ENCODE measurements at places on chromosomes 13 and 19.

DNA sequence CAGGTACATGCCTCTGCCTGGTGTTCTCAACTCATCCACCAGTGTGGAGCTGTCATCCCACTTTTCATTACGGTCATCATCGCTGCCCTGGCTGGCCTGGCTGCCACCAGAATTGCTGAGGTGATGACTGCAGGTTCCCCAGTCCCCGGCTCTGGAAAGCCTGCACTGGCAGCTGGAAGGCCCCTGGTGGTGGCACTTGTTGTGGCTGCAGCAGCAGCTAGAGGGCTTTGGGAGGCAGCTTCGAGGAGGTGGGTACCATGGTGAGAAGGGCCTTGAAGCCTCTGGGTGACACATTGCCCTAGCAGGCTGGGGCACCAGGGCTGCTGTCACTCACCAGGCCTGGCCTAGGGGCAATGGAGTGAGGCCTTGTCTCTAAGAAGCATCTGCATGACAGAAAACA is 25.3 kb upstream of the ZNF14 start:
- no peak for DNase-seq

GRCh38 chr13:75895168-75895567 is 259.0 kb downstream of the LMO7 start:
- no peak for DNase-seq

DNA sequence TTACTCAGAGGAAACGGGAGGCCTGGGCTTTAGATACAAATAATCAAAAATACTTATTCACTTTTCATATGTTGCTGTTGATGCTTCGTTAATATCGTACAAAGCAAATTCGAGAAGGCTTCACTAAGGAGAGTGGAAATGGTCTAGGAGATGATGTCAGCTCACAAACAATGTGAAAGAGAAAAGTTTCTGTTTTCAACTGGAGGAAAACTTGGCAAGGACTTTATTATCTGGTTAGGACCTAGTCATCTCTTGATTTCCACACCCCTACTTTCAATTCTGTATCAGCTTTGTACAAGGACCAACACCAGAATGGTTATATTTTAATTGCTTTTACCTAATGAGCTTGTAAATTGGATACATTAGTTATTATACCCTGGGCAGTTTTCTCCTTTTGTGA is 88.0 kb downstream of the SLC10A2 start:
- DNase-seq = no peak

- no peak for DNase-seq
Observed at GRCh38 chr19:48137411-48137810, 26.8 kb upstream of the PLA2G4C start.

DNA sequence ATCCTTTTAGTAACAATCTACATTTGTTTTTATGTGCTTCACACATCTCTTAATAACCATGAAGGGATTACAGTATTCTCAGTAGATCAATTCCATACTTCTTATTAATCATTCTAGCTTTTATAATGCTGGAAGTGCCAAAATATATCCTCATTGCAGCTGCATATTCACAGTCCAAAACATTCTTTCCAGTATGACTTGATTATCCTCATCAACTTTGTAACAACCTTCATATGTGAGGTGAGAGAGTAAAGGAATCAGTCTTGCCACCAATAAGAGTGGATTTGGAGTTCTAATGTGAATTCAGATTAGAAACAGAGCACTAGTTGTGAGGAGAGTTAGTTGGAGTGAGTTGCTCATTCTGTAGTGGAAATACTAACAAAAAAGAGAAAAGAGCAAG is 208.0 kb upstream of the SPRY2 start:
- no peak for DNase-seq

- no peak for DNase-seq
Observed at GRCh38 chr13:73109969-73110368, 51.2 kb downstream of the KLF5 start.

- DNase-seq = peak; percentile 100
Observed at GRCh38 chr19:5903624-5904351, at the start of gene NDUFA11. Gene NDUFA11, minus strand, starts transcription at chr19:5903790. Its CDS starts 82 bp downstream, at chr19:5903708.

DNA sequence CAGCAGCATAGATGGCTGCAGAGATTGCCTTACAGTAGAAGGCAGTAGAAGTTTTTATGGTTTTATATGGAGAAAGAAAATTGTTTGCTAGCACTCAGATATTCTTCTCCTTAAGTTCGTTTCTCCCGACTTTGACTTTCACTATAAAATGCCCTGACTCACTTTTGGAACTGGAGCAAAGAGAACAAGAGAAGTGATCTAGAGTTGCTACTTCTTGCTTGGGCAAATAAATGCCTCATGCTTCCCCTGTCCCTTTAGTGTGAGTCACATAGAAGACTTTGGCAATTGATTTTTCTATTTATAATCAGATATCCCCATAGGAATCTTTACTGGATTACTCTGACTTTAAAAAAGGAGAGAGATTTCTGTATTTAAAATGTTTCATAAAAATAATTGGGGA is 46.9 kb downstream of the ITGBL1 start:
- no peak for DNase-seq

GRCh38 chr19:49857061-49857837 is 6.3 kb downstream of the PTOV1 start:
- no peak for DNase-seq

DNA sequence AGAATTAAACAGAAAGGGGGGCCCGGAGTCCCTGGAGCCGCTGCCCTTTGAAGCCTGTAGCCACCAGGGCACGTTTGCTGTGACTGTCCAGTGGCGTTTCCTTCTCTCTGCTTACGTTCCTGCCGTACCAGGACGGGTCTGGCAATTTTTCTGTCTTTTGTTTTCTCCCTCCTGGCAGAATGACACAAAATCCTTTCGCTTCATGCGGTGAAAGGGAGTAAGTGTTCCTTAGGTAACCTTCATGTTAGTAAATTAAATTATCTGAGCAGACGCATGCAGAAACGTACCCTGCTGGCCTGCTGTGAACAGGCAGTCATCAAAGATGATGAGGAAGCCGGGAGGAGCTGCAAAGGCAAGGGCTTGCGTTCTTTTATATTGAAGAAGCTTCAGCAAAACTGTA is 299.3 kb upstream of the ARGLU1 start:
- no peak for DNase-seq

- no peak for DNase-seq
Observed at GRCh38 chr13:36192166-36192565, 22.2 kb downstream of the SOHLH2 start.

GRCh38 chr19:20278342-20278741 is 111.3 kb downstream of the ZNF486 start:
- DNase-seq = no peak
